ENCODE measurements at places on chromosomes 16 and 17.
A peak's percentile ranks its signal among the peaks of the same experiment; 100 is the strongest.

- DNase-seq: peak; percentile 24
These were observed 112.0 kb upstream of the SMURF2 start for GRCh38 chr17:64773836-64774761.

- no peak for DNase-seq
These were observed 9.5 kb upstream of the TCF25 start for GRCh38 chr16:89863741-89864526.

DNA sequence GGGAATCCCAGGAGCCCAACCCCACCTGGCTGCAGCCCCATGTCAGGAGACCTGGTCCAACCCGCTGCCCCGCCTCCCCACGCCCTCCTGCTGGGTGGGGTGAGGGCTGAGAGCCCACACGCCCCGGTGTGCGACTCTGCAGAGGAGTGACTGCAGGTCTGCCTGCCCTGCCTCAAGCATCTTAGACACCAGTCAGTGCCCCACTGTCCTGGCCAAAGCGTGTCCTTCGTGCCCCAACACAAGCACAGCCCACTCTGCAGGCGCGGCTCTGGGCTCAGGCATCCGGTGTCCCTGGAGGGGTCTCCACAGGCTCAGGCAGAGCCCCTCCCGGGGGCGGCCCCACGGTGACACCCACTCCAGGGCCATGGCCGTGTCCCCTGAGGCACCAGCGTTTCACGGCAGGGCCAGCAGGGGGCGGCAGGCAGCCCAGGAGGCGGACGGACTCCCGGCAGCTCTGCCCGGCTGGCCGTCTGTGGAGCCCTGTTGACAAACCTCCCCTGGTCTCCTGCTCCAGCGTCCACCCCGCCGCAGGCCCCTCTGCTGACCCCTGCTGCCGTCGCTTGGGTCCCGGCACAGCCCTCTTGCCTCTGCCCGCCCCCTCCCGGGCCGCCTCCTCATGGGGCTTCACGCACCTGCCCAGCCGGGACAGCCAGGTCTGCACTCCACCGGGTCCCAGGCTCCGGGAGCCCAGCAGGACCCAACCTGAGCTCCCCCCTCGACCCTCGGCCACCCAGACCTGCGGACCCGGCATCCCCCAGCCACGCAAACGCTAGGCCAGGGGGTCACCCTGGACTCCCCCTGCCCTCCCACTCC is 8.6 kb upstream of the UBE2I start:
- no peak for DNase-seq

- DNase-seq: no peak
These were observed 310.6 kb downstream of the SEC14L1 start for GRCh38 chr17:77451245-77451893.

GRCh38 chr16:68263559-68264127 is 683 bp upstream of the SLC7A6 start:
- DNase-seq: no peak

DNA sequence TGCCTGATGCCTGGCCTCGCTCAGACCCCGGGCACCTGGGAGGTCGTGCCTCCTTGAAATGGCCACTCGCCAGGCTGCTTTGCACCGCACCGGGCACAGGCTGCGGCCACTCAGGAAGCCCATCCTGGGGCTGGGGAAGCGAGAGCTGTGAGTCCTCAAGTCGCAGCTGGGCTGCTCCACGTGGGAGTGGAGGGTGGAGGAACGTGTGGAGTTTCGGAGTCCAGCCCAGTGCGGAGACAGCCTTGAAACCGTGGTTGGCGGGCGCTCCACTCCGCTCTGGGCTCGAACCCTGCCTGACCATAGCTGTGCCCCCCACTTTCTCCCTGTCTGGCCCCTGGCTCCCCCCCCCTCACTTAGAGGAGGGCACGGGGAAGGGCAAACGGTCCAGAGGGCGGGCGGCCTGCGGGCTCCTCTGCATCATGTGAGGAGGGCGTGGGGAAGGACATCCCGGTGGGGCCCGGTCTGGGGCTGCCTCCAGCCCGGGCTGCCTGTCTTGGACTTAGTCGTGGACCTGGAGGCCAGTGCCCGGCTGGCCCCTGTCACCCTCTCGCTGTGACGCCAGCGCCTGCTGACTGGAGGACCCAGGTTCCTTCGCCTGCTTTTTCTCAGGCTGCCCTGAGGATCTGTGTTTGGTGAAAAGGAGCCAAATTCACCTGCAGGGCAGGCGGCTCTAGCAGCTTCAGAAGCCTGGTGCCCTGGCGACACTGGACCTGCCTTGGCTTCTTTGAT is 2.5 kb downstream of the UBE2I start:
- DNase-seq: no peak

DNA sequence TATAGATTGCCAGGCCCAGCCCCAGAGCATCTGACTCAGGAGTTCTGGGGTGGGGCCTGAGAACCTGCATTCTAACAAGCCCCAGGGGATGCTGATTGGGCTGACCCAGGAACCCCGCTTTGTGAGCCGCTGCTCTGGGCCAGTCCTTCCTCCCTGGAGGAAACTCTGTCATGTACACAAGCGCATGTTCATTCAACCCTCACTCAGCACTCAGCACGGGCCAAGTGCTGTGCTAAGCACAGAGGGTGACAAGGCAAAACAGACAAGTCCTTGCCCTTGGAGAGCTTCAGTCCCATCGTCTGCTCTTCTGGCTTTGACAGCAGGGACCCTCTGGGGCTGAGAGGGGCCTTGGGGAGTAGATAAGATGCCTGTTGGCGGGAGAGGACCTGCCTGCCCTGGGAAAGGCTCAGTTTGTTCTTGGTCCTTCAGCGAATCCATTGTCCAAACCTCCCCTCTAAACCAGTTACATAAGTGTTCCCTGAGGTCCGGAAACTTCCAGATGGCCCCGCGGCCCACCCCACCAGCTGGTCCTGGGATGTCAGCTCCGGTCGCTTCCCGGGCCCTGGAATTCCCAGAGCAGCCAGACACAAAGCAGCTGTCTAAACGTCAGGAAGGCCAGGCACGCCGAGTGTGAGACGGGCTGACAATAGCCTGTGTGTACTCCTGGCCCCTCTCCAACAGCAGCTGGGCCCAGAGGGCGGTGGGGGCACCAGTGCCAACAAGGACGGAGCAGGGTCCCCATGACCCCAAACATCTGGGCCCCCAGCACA is 88.8 kb downstream of the ZDHHC7 start:
- DNase-seq: no peak

DNA sequence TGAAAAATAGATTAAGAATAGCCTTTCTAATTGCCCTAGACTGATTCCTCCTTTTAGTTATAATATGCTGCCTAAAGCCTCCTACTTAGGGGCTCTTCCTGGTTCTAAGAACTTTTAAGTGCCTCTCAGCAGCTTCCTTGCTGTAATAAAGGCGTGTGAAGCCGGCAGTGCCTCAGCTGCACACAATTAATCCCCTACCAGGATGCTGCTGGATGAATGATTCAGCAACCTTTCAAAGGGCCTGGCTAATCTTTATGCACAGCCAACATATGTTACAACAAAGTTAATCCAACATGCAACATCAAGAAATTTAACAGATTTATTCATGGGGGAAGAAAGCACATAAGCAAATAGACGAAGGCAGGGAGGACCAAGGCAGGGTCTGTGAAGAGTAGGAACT is 145.2 kb downstream of the PMP22 start:
- DNase-seq: no peak

- DNase-seq: no peak
These were observed 13.1 kb downstream of the LYRM9 start for GRCh38 chr17:27879987-27880608.

- DNase-seq: peak; percentile 100
These were observed 67.0 kb downstream of the CENPV start for GRCh38 chr17:16286009-16286946.

All from HS-27A (cell line).